ENCODE measurements at places on chromosomes 3 and 15. TPM values are rescaled to one million over a fixed set of nuclear protein-coding genes. Genes with fewer than 3 reads are reported as not detected.

SCG5 gene
- 17.7 TPM for total RNA-seq

CTXN2 gene
- not detected for total RNA-seq

TEX55 gene
- not detected for total RNA-seq

CCR9 gene
- not detected for total RNA-seq

POC1A gene
- 5.6 TPM for total RNA-seq

OIP5 gene
- total RNA-seq: 8.6 TPM

NPAP1 gene
- total RNA-seq: not detected

ZBTB11 gene
- total RNA-seq: 20.9 TPM

TGM4 gene
- not detected for total RNA-seq

MME gene
- total RNA-seq: 479 TPM

NAALADL2 gene
- total RNA-seq: 16.4 TPM

GOLGA8N gene
- 2.6 TPM for total RNA-seq

SEC61A1 gene
- 298 TPM for total RNA-seq

ISG20 gene
- total RNA-seq: 1.3 TPM

CADM2 gene
- 0.32 TPM for total RNA-seq

DLEC1 gene
- not detected for total RNA-seq

MAGI1 gene
- 20.7 TPM for total RNA-seq

CPNE9 gene
- not detected for total RNA-seq

FXR1 gene
- total RNA-seq: 97.3 TPM

CLEC3B gene
- 0.43 TPM for total RNA-seq
